ENCODE measurements at places on chromosomes 16 and 17. TPM values are rescaled to one million over a fixed set of nuclear protein-coding genes. Genes with fewer than 3 reads are reported as not detected.

Gene CTNS
- total RNA-seq: 11.7 TPM

Gene TBC1D3
- total RNA-seq: 11.0 TPM

Gene CLDN9
- total RNA-seq: 0.15 TPM

Gene RAB37
- 34.4 TPM for total RNA-seq
